ENCODE measurements at places on chromosomes 6 and 20. TPM values are rescaled to one million over a fixed set of nuclear protein-coding genes. Genes with fewer than 3 reads are reported as not detected.
A peak's percentile ranks its signal among the peaks of the same experiment; 100 is the strongest.

- DNase-seq: peak; percentile 67
Observed at GRCh38 chr6:136720045-136720770, 72.1 kb downstream of the MAP3K5 start.

DNA sequence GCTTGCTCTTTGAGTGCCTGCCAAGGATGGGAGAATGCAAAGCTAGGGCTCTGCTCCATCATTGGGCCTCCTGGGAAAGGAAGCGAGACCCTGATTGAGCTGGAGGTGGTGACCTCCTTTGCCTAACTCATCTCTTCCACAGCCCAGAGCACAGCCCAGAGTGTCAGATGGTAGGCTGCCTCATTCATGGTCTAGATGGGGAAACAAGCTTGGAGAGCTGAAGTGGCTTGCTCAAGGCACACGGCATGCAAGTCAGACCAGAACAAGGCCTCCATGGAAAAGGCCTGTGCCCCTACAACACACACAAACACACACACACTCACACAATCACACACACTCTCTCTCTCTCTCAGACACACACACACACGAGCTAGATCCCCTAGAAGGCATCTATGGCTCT is 17.5 kb downstream of the TGM3 start:
- no peak for DNase-seq

- DNase-seq: no peak
Observed at GRCh38 chr20:59623583-59623982, 19.2 kb downstream of the PHACTR3 start.

GRCh38 chr20:15836634-15837033 is 736.6 kb downstream of the KIF16B start:
- DNase-seq: no peak

- no peak for DNase-seq
Observed at GRCh38 chr20:49526568-49526967, 41.4 kb downstream of the PTGIS start.

GRCh38 chr6:45184040-45184439 is 144.1 kb upstream of the RUNX2 start:
- DNase-seq: no peak

- DNase-seq: no peak
Observed at GRCh38 chr20:6994452-6994851, 227.0 kb downstream of the BMP2 start.

Gene SLC4A11
- 71.0 TPM for total RNA-seq

Gene PRKN
- 20.4 TPM for total RNA-seq

Gene RNF39
- total RNA-seq: not detected

Gene ADGRB3
- total RNA-seq: 2.3 TPM

Gene CCDC170
- total RNA-seq: not detected

Gene OTOR
- not detected for total RNA-seq
